ENCODE measurements at places on chromosomes 7 and 10.
A peak's percentile ranks its signal among the peaks of the same experiment; 100 is the strongest.

DNA sequence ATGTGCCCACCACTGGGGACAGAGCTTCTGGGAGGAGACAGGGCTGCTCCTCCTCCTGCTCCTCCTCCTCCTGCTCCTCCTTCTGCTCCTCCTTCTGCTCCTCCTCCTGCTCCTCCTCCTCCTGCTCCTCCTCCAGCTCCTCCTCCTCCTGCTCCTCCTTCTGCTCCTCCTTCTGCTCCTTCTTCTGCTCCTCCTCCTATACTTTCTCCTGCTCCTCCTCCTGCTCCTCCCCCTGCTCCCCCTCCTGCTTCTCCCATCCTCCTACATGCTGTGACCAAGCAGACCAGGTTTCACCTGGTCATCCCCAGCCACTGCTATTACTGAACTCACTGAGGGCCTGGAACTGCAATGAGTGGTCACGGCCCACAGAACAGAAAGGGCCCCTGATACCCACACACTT, 154.0 kb upstream of the PPP2R2D start:
- no peak for DNase-seq

DNA sequence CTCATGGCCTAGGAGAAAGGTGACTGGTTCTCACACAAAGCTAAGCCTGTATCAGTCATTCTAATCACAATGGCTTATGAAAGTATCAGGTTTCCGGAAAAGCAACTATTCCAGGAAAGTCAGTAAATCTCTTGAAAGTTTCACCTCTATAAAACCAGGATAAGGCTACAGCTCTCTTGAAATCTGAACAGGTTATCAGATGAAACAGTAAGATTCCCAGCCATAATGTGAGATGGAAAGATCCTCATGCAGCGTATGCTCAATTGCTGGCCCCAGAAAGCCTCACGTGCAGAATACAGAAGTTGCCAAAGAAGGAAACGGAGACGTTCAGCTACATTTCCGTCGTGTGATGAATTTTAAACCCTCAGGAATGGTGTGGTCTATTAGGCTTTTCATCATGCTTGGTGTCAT, 90.0 kb downstream of the PFKFB3 start:
- no peak for DNase-seq

- DNase-seq = no peak
These were observed 1277.1 kb upstream of the AUTS2 start for GRCh38 chr7:68321076-68321639.

DNA sequence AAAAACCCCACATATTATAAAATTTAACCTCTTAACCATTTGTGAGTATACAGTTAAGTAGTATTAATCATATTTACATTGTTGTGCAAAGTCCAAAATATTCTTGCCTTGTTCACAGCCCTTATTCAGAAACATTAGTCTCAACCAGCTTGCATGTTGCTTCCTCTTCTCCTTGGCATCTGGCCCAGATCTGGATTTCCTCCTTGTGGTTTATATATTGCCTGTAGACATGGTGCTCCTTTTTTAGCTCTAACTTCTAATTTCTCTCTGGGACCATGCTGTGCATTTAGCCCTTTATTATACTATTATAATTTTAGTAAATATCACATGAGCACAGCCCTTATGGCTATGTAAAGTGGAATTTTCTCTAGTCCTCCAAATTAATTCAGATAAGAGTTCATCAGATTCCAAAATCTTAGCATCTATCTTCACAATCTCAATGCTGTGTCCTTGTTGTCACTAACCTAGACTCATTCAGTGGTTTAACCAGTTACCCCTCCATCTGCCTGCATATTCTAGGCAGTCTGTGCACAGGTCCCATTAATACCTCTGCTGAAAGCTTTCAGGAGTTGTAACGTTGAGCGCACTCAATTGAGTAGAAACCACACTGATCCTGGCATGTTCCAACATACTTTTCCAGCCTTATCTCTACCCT, 7.9 kb downstream of the CPED1 start:
- no peak for DNase-seq

- no peak for DNase-seq
These were observed 15.3 kb downstream of the DENND11 start for GRCh38 chr7:141686670-141687069.

DNA sequence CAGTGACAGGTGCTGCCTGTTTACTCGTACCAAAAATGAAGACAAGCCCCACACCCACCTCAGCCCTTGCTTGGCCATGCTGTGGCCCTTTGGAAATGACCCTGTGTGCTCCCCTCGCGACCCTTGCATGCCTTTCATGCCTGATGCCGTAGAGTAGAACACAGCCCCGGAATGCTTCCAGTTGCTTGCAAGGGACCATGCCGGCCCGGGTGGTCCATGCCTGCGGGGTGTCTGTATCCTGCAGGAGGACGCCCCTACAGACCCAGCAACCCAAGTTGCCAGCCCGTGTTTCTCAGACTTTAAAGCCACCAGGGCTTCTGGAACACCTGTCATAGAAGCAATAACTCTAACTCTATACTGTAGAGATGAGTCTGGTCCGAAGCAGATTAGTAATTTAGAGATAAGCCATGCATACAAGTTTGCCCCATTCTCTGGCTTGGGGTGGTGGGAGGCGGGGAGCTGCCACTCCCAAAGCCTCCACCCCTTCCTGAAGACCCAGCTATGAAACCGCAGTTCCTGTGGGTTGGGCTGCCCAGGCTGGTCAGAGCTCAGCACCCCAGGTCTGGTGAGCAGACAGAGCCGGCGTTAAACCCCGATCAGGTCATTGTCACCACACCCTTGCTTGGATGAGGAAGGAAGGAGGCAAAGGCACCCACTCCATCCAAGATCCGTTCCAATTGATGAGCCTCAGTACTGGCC, 143.5 kb downstream of the ADCY1 start:
- DNase-seq = no peak

GRCh38 chr7:72925546-72926120, 738 bp downstream of the POM121 start:
- DNase-seq = no peak

DNA sequence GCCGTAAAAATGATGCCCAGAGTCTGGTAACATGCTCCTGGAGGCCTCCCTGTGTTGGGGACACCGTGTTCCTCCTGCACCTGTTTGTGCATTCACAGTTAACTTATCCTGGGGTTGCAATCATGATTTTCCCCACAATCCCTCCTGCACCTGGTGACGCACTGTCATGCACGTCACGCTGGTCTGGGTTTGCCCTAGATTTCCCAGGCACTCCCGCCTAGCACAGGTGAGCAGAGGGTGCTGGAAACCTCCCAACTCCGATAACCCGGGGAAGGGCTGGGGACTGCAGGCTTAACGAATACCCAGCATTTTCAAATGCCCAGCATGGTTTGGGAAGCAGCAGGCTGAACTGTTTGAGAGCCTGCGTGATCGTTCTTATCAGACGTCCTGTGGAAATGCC, 427.1 kb downstream of the TCERG1L start:
- DNase-seq = no peak

DNA sequence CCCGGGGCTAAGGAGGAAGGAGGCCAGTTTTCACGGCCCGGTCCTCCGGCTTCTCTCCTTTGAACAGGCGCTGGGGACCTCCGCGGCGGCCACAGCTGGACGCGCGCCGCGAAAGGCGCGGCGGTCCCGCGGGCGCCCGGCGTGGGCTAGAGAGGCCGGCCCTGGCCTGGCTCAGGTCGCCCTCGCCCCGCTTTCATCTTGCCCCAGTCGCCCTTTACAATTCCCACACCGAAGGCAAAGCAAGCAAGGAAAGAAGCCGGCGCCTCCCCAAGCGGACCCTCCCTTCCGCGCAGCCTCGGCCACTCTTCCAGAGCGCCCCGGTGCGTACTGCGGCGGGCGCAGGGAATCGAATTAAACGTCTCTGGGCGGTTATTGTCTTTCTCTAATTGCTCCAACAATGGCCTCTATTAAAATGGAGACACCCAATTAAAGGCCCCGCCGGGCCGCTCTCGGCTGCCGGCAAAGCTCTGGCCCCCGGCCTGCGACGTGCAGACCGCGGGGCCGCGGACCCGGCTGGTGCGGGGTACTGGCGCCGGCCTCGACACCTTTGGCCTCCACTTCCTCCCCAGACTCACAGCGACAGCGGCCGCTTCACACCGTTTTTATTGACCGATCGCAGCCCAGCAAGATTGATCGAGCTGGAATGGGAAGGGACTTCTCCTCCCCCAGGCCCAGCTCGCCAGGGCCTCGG, 4.5 kb upstream of the GATA3 start:
- no peak for DNase-seq

DNA sequence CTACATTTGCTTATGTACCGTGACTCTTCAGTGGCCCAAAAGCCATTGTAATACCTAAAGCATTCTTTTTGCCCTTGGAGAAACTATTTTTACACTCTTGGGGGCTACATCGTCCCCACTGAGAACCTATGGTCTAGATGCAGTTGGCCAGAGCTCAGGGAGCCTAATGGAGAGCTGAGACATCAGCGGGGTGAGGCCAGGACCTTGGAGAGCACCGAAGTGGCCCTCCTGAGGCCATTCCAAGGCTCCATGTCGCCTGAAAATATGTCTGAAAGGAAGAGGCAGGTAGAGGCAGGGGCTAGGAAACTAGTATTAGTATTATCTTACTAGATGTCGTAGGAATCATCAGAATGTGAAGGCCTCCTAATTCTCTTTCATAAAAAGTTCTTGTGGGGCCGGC, 4.9 kb downstream of the PKD2L1 start:
- no peak for DNase-seq

DNA sequence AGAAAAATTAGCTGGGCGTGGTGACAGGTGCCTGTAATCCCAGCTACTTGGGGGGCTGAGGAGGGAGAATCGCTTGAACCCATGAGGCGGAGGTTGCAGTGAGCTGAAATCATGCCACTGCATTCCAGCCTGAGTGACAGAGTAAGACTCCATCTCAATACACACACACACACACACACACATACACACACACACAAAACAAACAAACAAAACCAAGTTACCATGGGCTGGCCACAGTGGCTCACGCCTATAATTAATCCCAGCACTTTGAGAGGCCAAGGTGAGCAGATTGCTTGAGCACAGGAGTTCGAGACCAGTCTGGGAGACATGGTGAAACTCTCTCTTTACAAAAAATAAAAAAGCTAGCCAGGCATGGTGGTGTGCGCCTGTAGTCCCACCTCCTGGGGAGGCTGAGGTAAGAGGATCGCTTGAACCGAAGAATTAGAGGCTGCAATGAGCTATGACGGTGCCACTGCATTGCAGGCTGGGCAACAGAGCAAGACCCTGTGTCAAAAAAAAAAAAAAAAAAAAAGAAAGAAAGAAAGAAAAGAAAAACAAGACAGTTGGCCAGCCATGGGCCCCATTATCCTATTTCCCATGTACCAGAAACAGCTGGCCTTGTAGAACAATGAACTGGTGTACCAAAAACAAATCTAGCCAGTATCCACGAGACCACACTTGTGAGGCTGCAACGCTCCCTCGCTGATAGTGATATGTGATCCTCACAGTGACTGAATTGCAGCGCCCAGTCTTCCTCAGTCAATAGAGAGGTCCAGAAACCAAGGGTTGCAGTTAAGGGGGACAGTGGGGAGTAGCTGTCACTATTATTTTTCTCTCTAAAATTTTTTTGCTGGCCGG, 6.6 kb upstream of the AGFG2 start:
- DNase-seq = no peak

GRCh38 chr10:4568731-4569130, 257.3 kb upstream of the AKR1E2 start:
- no peak for DNase-seq

DNA sequence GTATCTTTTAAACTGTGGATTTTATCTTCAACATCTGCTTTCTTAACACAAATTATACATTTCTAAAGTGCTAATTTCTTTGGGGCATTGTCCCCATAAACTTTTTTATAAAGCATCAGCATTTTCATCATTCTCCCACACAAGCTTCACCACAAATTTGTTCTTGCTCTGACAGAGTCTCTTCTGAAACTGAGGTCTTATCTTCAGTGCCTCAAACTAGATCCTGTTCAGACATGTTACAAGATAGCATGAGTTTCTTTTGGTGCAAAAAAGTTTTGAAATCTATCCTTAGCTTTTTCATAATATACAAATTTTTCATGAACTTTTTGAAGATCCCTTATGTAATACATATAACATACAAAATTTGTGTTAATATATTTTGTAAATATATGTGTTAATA, 346.6 kb downstream of the IPMK start:
- no peak for DNase-seq

- no peak for DNase-seq
These were observed 118.3 kb downstream of the PPP1R17 start for GRCh38 chr7:31805209-31805818.

DNA sequence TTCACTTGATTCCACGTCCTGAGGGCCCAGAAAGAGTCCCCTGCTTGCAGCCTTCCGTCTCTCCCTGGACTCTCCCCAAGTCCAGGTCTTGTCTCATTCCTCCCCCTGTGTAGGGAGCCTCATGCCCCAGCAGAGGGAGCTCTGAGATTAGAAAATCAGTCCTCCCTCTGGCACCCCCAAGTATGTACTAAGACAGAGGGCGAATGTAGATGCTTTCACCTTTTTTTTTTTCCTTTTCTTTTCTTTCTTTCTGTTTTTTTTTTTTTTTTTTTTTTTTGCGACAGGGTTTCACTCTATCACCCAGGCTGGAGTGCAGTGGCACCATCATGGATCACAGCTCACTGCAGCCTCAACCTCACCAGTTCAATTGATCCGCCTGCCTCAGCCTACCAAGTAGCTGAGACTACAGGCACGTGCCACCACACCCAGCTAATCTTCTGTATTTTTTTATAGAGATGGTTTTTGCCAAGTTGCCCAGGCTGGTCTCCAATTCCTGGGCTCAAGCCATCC, 10.3 kb downstream of the SFXN3 start:
- peak; percentile 36 for DNase-seq
